ENCODE measurements at places on chromosomes 7 and 10. TPM values are rescaled to one million over a fixed set of nuclear protein-coding genes. Genes with fewer than 3 reads are reported as not detected.
A peak's percentile ranks its signal among the peaks of the same experiment; 100 is the strongest.

DNA sequence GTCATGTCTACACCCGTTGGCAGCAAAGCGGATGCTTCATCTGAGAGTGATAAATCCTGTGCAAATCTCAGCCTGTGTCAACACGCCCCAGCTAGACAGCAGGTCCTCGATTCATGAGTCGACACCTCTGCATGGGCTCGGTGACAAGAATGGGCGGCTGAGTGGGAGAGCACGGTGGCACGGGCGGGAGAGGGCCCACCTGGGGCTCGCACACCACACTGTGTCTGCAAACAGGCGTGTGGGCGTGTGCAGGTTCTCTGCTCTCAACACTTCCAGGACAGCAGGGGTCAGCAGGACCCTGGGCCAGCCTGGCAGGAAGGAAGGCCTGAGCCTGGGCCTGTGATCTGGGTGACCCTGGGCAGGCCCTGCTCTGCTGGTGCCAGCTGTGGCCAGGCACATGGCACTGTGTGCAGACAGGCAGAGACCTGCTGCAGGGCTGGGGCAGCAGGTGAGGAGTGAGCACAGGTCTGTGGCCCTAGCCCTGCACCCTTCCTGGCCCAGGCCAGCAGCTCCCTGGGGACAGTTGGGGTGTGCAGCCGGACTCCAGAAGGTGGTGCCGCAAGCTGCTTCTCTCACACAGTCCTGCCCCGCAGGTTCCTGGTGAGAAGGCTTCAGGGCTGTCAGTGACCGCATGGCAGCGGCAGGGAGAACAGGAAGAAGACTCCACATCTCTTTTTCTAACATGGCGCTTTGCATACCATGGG lies 216.4 kb downstream of the ELFN1 start:
- DNase-seq: peak; percentile 81

- DNase-seq: no peak
Observed at GRCh38 chr10:71845410-71846405, 5.3 kb downstream of the PSAP start.

GRCh38 chr10:62681211-62681940 lies 123.1 kb upstream of the ADO start:
- no peak for DNase-seq

DNA sequence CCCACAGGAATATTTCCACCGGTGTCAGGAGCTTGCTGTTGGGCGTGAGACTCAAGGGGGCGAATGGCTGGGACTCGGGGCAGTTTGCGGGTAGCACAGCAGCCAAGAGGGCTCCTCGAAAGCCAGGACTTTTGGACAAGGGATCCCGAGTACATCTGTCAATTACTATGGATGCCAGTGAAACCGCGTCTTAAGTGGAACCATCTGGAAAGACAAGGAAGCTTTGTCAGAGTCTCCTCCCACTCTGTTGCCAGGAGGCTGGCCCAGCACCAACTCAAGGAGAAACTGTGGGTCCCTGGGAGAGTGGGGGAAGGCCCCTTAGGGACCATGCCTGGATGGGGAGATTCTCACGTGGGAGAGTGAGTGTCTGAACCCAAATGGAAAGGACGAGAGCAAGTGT lies 57.1 kb downstream of the C10orf143 start:
- DNase-seq: no peak

DNA sequence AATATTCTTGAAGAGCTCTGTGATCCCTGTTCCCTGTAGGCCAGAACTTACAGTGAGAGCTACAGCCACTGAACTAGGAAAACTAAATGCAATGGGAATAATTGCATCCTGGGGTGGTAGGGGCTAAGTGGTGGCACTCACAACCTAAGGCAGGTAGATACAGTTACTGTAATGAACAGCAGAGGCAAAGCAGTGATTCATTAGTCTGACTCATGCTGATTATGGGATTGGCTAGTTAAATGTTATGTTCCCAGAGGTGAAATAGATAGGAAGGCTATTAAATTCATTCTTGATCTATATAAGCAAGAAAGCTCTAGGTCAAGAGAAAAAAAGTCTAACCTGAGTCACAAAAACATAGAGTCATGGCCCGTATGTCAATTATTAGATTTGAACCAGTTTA lies 173.1 kb upstream of the MALRD1 start:
- no peak for DNase-seq

- peak; percentile 2 for DNase-seq
Observed at GRCh38 chr7:45106-46090, 147.0 kb upstream of the FAM20C start.

GRCh38 chr10:63727636-63728035 lies 206.4 kb downstream of the REEP3 start:
- no peak for DNase-seq

DNA sequence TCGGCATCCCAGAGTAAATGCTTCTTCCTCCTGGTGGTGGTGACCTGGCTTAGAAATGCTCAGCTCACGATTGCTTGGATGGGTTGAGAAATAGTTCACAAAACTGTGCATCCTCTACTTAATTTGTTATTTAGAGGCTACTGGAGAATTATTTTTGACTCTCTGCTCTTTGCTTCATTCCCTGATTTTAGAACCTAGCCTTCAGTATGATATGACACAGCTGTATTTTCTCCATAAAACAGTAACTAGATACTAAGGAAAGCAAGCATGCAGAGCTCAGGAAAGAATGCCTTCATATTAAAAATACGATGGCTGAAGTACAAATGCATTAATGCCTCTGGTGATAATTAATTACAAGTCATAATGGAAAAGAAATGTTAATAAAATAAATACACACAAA lies 602.0 kb upstream of the COBL start:
- no peak for DNase-seq

GRCh38 chr7:69173341-69173740 lies 424.9 kb upstream of the AUTS2 start:
- DNase-seq: no peak

DNA sequence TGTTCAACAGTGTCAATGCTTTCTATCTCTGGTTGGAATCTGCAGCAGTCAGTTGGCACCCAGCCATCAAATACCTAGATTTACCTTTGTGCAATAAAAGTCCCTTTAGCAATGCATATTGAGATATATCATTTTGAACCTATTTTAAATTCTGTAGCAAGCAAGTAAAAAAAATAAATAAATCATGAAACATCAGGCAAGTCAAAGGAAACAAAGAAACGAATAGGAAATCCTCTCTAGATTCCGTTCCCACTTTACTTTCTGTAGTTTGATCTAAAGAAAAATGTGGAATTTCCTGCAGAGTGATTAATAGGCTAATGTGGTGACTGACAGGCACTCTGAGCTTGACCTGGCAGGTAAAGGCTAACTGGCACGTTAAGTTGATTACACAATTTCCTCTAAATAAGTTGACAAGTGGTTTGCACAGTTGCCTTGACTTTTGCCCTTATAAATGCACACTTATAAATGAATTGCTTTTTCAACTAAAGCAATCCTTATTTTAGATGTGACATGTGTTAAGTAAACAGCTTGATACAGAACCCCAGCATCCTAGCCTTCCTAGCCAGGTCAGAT lies 208.1 kb upstream of the TCF7L2 start:
- no peak for DNase-seq

- no peak for DNase-seq
Observed at GRCh38 chr7:81138870-81139269, 220.0 kb upstream of the SEMA3C start.

DNA sequence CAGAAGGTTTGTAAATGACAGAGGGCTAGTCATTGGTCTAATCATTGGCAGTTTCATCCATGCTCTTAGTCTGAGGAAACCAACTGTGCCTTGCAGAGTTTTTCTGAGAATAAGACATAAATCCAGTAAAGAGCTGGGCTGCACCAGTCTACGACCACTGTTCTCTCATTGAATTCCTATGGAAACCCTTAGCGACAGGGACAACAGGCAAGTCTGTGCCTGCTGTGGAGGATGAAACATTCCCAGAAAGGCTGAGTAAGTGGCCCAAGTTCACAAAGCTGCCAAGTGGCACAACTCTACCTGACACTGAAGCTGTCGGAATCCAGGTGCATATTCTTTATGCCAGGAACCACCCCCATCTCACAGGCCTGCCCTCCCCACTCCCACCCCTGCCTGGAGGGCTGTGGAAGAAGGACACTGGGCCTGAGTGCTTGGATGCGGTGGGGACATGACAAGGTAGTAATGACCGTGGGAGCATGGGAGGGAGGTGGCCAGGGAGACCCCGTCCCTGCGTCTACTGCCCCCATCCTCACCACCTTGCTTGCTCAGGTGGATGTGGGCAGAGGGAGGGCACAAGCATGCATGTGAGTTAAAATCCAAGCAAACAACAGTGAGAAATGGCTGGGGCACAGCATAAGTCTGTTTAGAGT lies 58.0 kb downstream of the VSTM4 start:
- DNase-seq: no peak

- DNase-seq: no peak
Observed at GRCh38 chr10:52758406-52758805, 14.2 kb downstream of the MBL2 start.

DNA sequence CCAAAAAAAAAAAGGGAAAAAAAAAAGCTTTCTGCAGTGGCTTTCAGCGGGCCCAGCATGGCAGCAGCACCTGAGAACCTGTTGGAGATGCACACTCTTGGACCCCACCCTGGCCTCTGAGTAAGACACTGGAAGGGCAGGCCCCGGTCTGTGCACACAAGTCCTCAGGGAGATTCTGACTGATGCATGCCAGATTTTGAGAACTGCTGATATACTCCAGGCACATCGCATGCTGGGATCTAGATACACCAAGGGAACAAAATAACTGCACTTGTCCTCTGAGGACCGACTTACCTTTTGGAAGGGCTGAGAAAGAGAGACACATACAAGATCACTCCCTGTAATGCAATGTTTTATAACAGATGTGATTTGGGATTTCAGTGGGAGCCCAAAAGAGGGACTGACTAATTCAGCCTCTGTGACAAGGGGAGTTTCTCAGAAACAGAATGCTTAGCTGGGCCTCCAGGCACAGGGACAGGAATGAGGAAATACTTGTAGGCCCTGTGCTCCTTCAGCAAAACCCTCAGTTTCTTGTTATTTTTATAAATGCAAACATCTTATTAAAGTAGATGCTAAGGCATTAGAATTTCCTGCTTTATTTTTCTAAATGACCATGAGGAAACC lies 8.2 kb downstream of the EGFR start:
- DNase-seq: no peak

DNA sequence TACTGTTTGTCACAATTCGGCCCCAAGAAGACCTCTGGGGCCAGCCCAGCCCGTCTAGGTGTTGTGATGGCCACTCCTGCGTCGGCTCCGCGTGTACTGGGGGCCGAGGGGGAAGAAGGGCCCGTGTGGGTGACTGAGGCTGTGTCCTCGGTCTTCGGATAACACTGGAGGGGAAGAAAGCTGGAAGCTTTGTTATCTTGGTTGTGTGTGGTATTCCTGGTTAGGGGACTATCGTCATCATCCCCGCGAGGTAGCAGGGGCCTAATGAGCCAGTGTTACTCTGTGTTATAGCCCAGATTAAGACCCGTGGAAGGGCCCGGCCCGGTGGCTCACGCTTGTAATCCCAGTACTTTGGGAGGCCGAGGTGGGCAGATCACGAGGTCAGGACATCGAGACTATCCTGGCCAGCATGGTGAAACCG lies 854 bp downstream of the MTG1 start:
- no peak for DNase-seq

The GNAI1 gene
- polyA plus RNA-seq: 9.2 TPM

The GPNMB gene
- 97.5 TPM for polyA plus RNA-seq

The PKD2L1 gene
- not detected for polyA plus RNA-seq

The ZNHIT1 gene
- 89.8 TPM for polyA plus RNA-seq

The CAMK2B gene
- polyA plus RNA-seq: 103 TPM

The GPR37 gene
- polyA plus RNA-seq: 0.01 TPM

Data from heart left ventricle (tissue), 16 donors.